Tibial nerve (tissue), 4 donors: ENCODE measurements at places on chromosomes 11 and 22.

DNA sequence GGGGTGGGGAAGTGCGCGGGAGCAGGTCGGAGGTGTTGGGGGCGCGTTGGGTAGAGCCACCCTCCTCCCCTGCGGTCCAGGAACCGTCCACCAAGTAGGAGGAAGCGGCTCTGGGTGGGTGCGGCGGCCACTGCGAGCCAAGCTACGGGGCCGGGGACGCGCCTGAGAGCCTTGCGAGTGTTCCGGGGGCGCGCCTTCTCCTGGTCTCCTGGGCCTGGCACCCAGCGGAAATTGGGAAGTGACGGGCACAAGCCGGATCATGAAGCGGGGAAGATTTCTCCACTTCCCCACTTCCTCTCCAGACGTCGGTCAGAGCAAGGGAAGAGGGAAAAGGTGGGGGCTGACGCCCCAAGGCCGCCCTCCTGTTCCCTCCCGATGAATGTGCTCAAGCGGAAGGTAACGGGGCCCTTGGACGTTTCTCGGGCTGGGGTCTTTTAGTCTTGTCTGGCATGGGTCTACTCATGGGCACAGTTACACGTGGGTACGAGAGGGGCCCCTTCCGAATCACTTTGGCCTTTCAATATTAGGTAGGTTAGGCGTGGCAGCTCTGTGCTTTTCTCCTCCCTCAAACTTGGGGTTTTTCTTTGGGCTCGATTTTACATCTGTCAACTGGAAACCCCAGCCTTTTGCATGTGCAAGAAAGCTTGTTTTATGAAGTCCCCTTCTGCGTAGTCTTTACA, 865 bp downstream of the RBM14 start:
- peak; percentile 60 for DNase-seq

DNA sequence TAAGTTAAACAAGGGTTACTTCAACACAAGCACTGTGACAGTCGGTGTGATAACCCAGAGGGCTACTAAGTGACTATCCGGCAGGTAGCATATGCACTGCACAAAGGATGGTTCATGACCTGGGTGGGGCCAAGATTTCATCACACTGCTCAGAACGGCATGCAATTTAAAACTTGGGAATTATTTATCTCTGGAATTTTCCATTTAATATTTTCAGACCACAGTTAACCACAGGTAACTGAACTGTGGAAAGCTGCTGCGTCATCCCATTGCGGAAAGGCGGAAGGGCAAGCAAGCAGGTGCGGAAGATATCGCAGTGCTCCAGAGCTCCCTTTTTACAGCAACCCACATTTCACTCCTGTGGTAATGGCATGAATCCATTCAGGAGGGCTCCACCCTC, 540.8 kb downstream of the INSC start:
- no peak for DNase-seq

DNA sequence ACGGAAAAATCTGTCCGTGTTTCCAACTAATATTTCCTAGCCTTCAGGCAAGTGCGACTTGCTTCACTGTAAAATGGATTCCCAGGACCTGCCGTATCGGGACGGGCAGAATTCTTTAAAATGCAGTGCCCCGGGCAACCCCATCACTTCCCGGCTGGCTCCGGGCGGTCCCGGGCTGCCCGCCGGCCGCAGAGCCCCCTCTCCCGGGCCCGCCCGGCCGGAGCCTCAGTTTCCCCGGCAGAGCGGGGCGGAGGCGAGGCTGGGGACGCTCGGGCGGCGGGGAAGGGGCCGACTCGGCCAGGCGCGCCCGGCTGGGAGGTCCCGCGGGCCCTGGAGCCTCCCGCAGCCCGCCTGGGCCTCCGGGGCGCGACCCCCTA, 84.2 kb upstream of the WNT7B start:
- no peak for DNase-seq

DNA sequence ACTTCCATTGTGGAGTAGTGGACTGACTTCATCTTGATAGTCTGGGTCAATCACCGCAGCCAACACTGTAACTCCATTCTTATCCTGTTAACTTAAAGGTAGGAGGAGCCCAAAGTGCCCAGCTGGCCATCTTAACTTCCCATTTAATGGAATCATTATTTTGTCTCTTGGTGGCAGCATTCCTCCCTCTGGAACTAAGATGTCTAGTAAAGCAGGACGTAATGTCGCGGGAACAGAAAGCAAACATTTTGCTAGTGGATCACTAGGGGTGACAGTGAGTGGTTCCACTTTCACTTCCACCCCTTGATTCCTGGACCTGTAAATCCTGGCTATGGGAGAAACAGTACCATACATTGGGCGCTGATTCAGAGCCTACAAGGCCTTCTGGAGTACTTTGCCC, 71.4 kb downstream of the GAB4 start:
- DNase-seq: no peak

DNA sequence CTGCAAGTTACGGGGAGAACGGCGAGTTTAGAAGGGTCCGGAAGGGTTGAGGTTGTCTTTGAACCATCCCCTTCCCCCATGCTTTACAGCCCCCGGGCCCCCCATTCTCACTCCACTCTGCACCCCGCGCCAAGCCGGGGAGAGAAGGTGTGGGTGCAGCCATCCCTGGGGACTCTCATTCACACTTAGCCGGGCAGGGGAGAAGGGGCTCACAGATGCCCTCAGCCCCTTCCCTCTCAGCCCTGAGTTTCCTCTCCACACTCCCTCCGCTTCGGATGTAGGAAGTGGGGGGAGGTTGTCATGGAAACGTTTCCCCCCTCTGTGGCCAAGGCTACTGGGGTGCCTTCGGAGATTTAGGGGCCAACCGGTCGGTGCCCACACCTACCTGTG, 334 bp downstream of the CADM1 start:
- DNase-seq: no peak

- no peak for DNase-seq
These were observed 4.9 kb downstream of the DERL3 start for GRCh38 chr22:23833911-23834317.

DNA sequence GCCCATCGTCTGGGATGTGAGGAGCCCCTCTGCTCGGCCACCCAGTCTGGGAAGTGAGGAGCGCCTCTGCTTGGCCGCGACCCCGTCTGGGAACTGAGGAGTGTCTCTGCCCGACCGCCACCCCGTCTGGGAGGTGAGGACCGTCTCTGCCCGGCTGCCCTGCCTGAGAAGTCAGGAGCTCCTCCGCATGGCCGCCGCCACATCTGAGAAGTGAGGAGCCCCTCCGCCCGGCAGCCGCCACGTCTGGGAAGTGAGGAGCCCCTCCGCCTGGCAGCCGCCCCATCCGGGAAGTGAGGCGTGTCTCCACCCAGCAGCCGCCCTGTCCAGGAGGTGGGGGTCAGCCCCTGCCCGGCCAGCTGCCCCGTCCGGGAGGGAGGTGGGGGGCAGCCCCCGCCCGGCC, 5.8 kb upstream of the OR5M8 start:
- DNase-seq: no peak
